ENCODE measurements at places on chromosomes 13 and 19. TPM values are rescaled to one million over a fixed set of nuclear protein-coding genes. Genes with fewer than 3 reads are reported as not detected.

KLK10 gene
- not detected for total RNA-seq

F10 gene
- total RNA-seq = not detected

SERP2 gene
- total RNA-seq = not detected

RYR1 gene
- 1.0 TPM for total RNA-seq

CTXN1 gene
- total RNA-seq = not detected

DNA sequence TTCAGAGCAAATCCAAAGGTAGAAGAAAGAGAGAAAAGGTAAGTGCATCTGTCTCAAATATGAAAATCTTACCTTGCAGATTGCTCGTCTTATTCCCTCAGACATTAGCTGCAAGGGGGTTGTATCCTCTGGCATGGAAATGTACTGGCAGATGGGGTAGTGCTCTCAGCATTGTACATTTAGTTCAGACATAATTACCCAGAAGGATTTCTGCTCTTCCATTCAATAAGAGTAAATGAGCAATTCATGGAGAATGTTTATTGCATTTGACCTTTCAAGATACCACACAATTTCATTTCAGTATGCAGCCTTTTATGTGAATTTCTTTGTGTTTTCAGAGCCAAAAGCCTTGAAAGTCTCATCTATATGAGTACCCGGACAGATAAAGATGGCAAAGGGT lies 63.8 kb downstream of the SCEL start:
- H3K27me3 ChIP-seq = peaks cover 11% of the 10 kb centered on the region
- no peak overlapping the region for H3K27ac ChIP-seq
- H3K4me3 ChIP-seq = no peak overlapping the region
- no peaks in the 10 kb centered on the region for H3K36me3 ChIP-seq
- DNase-seq = no peak
- no peaks in the 10 kb centered on the region for H3K4me1 ChIP-seq

DNA sequence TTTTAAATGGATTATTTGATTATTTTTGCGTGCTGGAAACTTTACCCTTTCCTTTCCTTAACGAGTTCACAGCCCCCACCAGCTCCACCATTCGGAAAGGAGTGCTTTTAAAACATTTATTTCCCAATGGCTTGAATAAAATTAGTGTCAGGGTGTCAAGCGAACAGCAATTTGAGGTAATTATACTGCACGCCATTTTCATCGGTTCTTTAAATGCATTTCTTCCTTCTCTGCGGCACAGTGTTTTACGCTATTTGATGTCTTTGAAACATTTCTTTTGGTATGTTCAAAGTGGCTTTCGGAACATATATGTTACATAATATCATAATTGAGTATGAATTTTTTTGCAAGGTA lies 309 bp upstream of the SLITRK1 start:
- H3K27me3 ChIP-seq = peaks cover 60% of the 10 kb centered on the region
- no peak for DNase-seq
- peaks cover 2% of the 10 kb centered on the region for H3K36me3 ChIP-seq
- H3K27ac ChIP-seq = no peak overlapping the region
- H3K4me3 ChIP-seq = no peak overlapping the region

DNA sequence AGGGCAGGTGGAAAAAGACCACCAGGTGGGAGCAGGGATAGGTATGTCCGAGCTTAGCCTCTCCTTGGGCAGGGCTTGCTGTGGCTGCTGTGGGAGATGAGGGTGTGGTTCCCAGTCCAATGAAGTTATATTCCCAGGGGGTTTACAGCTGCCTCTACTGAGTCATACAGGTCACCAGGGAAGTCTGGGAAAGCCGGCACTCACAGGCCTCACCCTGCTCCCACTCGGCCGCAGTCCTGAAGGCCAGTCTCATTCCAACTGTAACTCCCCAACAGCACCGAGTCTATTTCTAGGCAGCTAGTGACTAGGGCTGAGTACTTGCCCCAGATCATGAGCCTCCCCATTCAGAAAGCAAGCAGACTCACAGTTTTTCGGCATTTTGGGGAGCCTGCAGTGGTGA lies 77.1 kb downstream of the FNDC3A start:
- peaks cover 5% of the 10 kb centered on the region for H3K4me1 ChIP-seq
- H3K27ac ChIP-seq = no peak overlapping the region
- no peaks in the 10 kb centered on the region for H3K27me3 ChIP-seq

DNA sequence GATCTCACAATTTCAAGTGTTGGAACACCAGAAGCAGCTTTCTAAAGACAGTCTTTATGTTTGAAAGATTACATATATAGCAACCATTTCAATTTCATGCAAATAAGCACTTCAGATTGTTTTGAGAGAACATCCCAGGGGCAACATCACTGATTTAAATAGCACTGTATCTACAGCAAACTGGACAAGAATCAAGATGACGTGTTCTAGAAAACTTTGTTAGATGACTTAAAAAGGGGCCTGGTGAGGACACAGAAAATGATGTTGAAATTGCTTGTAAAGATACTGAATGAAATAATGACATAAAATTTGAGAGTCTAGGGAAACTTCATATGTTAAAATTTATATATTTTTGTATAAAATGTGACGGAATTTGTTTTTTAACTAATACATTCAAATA lies 277.1 kb downstream of the KLF12 start:
- H3K4me3 ChIP-seq = no peak overlapping the region
- no peak overlapping the region for H3K27ac ChIP-seq
- peaks cover 15% of the 10 kb centered on the region for H3K4me1 ChIP-seq
- DNase-seq = no peak
- peaks cover 14% of the 10 kb centered on the region for H3K36me3 ChIP-seq

- H3K4me1 ChIP-seq = peaks cover 21% of the 10 kb centered on the region
- H3K27me3 ChIP-seq = peaks cover 47% of the 10 kb centered on the region
- no peak for DNase-seq
- H3K27ac ChIP-seq = no peak overlapping the region
Observed at GRCh38 chr13:95641291-95642027, 3.0 kb downstream of the DZIP1 start.

DNA sequence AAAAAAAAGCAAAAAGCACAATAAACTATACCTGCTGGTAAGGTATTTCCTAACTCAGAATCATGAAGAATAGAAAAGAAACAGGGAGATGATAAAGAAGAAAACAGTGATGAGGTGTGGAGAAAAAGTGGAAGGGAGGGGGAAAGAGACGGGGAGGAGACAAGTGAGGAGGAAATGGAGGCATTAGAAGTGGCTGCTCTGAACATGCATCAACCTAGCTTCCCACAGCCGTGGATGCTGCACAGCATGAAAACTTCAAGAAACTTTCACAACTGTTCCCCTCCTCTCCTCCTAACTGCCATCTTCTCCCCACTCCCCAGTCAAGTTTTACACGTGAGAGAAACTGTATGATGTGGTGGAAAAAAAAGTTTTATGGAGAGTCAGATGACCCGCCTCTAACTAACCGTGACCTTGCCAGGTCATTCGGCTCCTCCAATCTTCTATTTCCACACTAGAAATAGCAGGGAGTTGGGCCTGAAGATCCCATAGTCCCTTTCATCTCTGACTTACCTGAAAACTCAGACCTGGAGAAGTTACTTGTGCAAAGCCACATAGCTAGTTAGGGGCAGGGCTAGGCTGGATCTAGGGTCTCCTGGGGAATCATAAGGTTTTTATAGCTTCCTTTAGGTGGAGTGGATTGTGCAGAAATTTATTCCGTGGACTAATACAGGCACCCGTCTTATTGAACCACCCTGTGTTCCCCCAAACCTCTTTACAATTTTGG lies 461.9 kb downstream of the KLF5 start:
- peak; percentile 22 for DNase-seq
- H3K4me1 ChIP-seq = peaks cover 27% of the 10 kb centered on the region
- H3K4me3 ChIP-seq = peak overlapping the region; percentile 68
- H3K36me3 ChIP-seq = no peaks in the 10 kb centered on the region
- no peaks in the 10 kb centered on the region for H3K27me3 ChIP-seq
- peak overlapping the region; percentile 92 for H3K27ac ChIP-seq

DNA sequence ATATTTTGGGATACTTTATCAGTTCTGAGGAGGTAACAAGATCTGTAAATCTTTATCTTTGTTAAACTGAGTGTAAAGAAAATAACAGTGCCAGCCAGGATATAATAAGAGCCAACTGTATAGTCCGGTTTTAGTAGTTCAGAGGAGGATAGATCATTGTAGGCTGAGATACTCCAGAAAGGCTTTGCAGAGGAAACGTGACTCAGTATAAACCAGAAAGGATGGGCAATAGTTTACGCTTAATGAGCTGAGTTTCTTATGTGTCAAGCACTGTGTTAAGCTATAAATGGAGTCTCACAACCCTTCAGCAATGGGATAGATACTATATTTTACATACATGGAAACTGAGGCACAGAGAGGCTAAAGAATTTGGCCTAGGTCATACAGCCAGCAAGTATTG lies 3.8 kb downstream of the RFXAP start:
- H3K27me3 ChIP-seq = no peaks in the 10 kb centered on the region
- H3K36me3 ChIP-seq = peaks cover 21% of the 10 kb centered on the region
- no peak for DNase-seq
- peaks cover 58% of the 10 kb centered on the region for H3K4me1 ChIP-seq

DNA sequence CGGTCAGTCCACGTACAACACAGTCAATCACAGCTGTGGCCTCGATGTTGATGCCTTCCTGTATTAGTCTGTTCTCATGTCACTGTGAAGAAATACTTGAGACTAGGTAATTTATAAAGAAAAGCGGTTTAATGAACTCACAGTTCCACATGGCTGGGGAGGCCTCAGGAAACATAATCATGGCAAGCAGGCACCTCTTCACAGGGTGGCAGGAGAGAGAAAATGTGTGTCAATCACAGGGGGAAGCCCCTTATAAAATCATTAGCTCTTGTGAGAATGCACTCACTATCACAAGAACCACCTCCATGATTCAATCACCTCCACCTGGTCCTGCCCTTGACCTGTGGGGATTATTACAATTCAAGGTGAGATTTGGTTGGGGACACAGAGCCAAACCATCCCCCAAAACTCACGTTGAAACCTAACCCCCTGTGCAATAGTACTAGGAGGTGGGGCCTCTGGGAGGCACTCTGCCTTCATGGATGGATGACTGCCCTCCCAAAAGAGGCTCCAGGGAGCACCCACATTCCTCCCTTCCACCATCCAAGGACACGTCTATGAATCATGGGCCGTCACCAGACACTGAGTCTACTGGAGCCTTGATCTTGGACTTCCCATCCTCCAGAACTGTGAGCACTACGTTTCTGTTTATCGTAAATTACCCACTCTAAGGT lies 2.3 kb upstream of the PROZ start:
- H3K36me3 ChIP-seq = peaks cover 12% of the 10 kb centered on the region
- peaks cover 35% of the 10 kb centered on the region for H3K4me1 ChIP-seq
- peaks cover 22% of the 10 kb centered on the region for H3K27me3 ChIP-seq
- H3K4me3 ChIP-seq = no peak overlapping the region
- H3K27ac ChIP-seq = no peak overlapping the region

Data from activated CD4-positive, alpha-beta T cell treated with anti-CD3 and anti-CD28 coated beads, Interleukin-2, amount 10 ng/mL, durations not matched to agents 7 days and 5 days (primary cell).